ENCODE measurements at places on chromosomes 2 and 18.

- no peak for DNase-seq
Observed at GRCh38 chr2:238114331-238114841, 14.2 kb downstream of the ESPNL start.

- DNase-seq = no peak
Observed at GRCh38 chr18:55152801-55153200, 193.5 kb upstream of the CCDC68 start.

GRCh38 chr2:187617120-187617519 is 62.9 kb upstream of the TFPI start:
- DNase-seq = no peak

DNA sequence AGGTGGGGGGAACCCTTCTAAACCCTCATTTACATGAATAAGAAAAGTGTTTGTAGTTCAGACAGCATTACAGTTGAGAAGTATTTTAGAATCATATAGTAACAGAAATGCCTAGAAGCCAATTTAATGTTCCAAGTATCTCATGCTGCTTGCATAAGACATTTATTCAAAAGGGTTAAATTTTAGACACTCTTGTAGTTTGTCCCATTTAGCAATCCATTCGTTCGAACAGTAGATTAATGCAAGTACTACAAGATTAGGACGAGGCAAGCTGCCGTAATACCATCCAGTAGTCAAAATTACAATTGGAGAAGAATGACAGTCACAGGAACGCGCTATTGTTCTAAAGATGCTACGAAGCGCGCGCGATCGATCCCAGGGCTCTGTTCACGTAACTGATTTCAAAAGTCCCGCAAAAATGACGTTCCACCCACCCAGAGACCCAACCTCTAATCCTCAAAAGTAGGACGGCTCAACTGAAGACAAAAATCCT is 1.2 kb downstream of the TMEM237 start:
- DNase-seq = no peak

DNA sequence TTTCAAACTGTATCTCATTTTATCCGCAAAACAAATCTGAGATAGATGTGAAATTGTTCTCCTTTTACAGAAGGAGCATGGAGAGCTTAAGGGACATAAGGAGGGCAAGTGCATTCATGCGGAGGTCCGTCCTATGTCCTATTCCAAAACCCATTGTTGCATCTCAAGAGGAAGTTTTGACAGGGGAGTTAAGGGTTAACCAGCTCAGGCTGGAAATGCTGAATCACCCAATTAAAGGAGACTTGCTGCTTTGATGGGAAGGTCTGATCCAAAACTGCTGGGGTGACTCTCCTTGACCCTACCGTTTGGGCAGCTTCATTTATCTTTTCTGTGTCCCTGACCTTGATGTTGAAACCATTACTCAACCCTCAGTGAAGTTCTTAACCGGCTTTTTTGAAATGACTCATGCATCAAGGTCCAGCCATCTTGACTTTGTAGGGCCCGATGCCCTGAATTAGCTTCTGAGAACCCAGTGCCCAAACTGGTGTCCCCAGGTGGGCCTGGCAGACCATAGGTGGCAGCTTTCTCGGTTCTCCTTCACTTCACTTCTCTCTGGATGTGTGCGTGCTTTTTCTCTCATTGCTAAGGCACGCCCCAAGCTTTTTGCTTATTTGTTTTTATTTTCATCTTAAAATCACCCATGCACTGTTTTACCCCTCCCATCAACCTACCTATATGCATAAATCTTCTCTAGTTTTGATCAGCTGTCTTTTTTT is 15.9 kb upstream of the TXNDC2 start:
- no peak for DNase-seq

- no peak for DNase-seq
Observed at GRCh38 chr2:121232626-121233265, 52.3 kb downstream of the TFCP2L1 start.

DNA sequence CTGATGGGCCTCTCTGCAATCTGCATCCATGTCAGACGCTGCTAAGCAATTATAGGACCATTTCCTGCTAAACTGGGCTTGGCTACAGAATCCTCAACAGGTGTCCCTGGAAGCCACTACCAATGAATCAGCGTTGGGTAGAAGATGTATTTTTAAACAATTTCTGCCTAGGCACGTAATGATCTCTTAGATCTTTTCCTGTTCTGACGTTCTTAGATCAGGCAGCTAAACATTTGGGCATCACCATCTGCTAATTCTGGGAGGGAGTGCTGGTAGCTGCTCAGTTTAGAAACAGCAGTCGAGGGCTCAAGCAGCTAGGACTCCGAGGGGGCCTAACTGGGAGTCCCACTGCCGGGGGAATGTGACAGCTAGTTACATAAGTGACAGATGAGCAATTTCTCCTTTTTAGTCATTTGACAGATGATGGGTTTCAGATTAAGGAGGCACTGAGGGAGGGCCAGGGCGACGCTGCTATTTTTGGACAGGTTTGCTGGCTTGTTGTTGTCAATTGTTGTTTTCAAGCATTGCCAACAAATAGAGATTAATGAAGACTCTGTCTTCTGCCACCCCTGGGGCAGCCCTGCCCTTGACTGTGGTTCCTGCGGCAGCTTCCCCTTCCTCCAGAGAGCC is 92.7 kb downstream of the MRO start:
- no peak for DNase-seq

Measured in CD4-positive, CD25-positive, alpha-beta regulatory T cell (primary cell).